ENCODE measurements at places on chromosomes 2 and 18. TPM values are rescaled to one million over a fixed set of nuclear protein-coding genes. Genes with fewer than 3 reads are reported as not detected.

The BAZ2B gene
- total RNA-seq, result 43.2 TPM

- no peak for DNase-seq
These were observed 59.7 kb downstream of the PTH2R start for GRCh38 chr2:208466151-208466919.

The COL4A4 gene
- 17.2 TPM for total RNA-seq

- no peak for DNase-seq
These were observed 3.5 kb downstream of the HEATR5B start for GRCh38 chr2:37080689-37081088.

GRCh38 chr18:8397034-8397433 is 212.2 kb upstream of the RAB12 start:
- no peak for DNase-seq

The UPP2 gene
- not detected for total RNA-seq

GRCh38 chr2:207450186-207450585 is 79.6 kb upstream of the CREB1 start:
- DNase-seq, result no peak

- DNase-seq, result no peak
These were observed 20.9 kb downstream of the DYSF start for GRCh38 chr2:71474116-71474743.

All from right cardiac atrium (tissue), 5 donors.